ENCODE measurements at places on chromosomes 2 and 18.

GRCh38 chr2:715038-715437 lies 37.8 kb upstream of the TMEM18 start:
- DNase-seq = no peak

GRCh38 chr18:26531605-26532298 lies 16.6 kb downstream of the KCTD1 start:
- no peak for DNase-seq

- DNase-seq = no peak
These were observed 5.1 kb downstream of the CEP68 start for GRCh38 chr2:65061146-65061909.

GRCh38 chr2:71800851-71801250 lies 346.8 kb downstream of the CYP26B1 start:
- no peak for DNase-seq

GRCh38 chr2:48855142-48855541 lies 99.6 kb upstream of the LHCGR start:
- peak; percentile 70 for DNase-seq

GRCh38 chr2:227860221-227860641 lies 11.2 kb upstream of the DAW1 start:
- no peak for DNase-seq

DNA sequence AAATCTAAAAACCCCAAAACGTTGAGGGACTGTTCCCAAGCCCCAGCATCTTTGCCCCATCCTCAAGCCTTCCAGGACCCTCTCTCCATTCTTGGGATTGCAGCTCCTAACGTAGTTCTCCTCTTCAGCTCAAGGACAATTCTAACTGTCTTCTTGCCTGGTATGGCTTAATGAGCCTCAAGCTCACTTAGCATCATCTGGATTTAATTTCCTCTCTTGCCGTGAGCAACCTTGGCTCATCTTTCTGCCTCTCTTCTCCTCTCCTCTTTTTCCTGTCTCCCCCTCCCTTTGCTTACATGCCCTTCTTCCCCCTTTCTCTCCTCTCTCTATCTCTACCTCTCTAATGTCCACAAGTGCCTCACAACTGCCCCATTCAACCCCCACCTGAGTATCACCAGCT lies 44.2 kb downstream of the TACR1 start:
- no peak for DNase-seq

GRCh38 chr2:230778350-230779063 lies 65.9 kb downstream of the CAB39 start:
- no peak for DNase-seq

DNA sequence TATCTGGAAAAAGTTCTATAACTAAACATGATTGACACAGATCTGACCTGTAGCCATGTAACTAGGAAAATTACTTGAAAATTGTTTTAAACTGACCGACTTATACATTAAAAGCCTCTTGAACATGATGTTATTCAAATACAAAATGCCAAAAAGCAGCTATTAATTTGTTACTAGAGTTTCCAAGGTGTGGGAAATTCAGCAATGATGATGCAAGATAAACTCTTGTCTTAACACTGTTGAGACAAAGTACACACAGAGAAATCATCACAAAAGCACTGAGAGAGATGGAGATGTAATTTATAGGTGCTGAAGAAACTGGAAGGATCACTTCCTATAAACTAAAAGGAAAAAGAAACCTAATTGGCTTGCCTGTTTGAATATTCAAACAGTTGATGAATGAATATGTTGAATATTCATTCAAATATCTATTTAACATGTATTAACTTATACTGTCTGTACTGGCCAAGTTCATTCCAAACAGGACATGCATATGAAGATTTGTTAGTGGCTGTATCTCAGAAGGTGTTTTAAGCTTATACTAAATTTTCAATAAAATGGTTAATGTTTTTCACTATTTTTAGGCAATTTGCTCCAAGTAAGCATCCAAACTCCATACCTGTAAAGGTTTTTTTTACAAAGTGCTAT lies 34.6 kb upstream of the WDR75 start:
- no peak for DNase-seq

GRCh38 chr18:63245600-63245999 lies 74.0 kb downstream of the BCL2 start:
- DNase-seq = no peak

- DNase-seq = no peak
These were observed 142.6 kb downstream of the RTP5 start for GRCh38 chr2:242011991-242012764.

- no peak for DNase-seq
These were observed 171.0 kb downstream of the SLC4A3 start for GRCh38 chr2:219798430-219798829.

- DNase-seq = peak; percentile 93
These were observed 60.0 kb downstream of the MYO1B start for GRCh38 chr2:191304939-191305875.

GRCh38 chr2:112688086-112688880 lies 32.5 kb upstream of the NT5DC4 start:
- DNase-seq = peak; percentile 33

DNA sequence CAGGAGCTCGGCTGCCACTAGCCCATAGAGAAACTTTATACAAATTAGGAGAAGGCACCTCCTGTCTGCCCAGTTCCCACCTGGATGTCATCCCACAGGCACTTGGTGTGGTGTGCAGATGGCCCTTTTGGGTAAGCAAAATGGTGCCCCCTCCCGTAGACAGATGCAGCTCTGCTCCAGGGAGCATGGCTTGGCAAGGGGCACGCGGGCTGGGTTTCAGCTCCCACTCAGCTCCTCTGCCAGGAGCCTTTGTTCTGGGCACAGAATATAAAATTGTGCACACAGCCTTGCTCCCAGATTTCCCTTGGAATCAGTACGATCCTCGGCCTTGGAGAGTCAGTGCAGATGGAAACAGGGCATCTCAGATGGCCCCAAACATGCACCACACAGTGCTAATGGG lies 20.3 kb upstream of the KCNF1 start:
- DNase-seq = no peak

DNA sequence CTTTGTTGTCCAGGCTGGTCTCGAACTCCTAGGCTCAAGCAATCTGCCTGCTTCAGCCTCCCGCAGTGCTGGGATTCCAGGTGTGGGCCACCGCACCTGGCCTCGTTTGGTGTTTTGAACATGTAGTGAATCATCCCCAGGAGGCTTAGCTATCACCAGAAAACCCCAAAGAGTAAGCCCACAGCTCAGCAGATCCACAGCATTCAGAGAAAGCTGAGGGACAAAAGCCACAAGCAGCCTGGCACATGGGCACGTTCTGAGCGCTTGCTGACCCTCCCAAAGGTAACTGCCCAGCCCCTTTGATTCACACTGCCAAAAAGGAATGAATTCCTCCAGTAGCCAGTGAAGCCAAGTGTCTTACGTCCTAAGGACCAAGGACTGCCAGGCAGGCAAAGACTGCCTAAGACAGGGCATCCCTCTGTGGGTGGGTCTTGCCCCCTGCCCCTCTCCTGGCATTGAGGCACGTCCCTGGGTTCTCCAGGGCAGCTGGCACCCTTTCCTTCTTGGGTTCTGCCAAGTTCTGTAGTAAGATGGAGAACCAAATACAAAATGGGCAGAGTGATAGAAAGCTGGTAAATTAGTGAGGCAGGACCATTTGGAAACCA lies 31.7 kb downstream of the MBP start:
- DNase-seq = no peak

- no peak for DNase-seq
These were observed 28.7 kb upstream of the HNRNPA3 start for GRCh38 chr2:177183860-177184259.

GRCh38 chr2:68722712-68723111 lies 11.9 kb upstream of the ARHGAP25 start:
- peak; percentile 26 for DNase-seq

DNA sequence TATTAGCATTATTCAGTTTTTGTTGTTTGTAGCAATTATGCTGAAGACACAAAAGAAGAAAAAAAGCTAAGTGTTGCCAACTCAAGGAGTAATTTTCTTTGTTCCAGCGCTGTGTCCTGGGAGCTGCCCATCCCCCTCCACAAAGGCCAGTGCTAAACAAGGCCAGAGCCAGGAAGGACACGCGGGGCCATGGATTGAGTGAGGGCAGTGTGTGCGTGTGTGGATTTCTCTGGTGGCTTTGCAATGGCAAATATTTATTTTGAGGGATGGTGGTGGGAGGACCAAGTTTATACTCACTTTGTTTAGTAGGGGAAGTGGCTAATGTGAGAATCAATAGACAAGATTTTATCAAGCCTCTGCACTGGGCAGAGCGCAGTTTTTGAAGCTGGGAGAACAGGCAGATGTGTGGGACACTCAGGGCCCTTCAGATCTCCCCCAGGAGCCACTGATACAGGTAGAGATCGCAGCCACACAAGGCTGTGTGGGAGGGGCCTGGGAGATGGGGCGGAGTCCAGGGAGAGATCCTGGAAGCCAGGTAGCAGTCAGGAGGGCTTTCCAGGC lies 11.4 kb downstream of the AGAP1 start:
- DNase-seq = no peak

- DNase-seq = peak; percentile 54
These were observed 43.3 kb downstream of the NFATC1 start for GRCh38 chr18:79438898-79439627.

DNA sequence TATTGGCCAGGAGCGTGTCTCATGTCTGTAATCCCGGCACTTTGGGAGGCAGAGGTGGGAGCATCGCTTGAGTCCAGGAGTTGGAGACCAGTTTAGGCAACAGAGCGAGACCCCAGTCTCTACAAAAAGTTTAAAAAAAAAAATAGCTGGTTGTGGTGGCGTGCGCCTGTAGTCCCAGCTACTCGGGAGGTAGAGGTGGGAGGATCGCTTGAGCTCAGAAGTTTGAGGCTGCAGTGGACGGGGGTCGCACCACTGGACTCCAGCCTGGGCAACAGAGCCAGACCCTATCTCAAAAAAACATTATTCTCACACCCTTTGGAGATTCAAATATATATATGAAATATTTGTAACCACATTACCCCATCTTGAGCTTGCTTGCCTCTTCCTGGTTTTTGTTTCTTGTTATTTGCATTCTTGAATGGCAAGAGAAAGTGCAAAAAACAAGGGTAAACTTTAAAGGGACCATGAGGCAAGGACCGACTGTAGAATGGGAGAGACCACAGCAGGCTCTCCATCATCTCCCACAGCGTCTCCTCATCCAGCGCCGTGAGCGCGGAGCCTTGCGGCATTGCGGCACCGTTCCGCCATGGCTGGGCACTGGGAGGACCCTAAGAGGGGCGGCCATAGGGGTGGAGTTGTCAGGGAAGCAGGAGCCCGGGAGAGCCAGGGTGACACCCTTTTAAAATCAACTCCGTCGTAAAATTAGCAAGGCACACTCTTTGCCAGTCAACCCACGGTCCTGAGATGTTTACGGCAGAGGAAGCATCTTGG lies 1.4 kb downstream of the ELP2 start:
- no peak for DNase-seq

GRCh38 chr2:157825885-157826284 lies 50.2 kb downstream of the ACVR1 start:
- peak; percentile 77 for DNase-seq

GRCh38 chr2:126771094-126771493 lies 115.1 kb downstream of the GYPC start:
- no peak for DNase-seq

DNA sequence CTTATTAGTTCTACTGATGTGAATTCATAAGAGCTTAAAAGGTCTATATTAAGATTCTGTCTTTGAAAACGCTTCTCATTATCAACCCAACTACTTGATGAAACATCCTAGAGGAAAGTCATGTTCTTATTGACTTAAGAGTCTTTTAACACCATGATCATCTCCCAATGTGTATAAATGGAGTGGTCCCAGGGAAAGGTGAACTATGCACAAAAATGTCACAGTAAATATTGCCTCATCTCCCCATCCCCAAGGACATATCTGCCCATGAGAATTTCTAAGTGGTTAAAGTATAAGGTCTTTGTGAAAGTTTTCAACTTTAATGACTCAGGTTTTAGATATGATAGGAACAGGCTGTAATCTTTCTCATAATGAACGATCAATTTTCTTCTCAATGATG lies 240.1 kb downstream of the IRS1 start:
- no peak for DNase-seq

DNA sequence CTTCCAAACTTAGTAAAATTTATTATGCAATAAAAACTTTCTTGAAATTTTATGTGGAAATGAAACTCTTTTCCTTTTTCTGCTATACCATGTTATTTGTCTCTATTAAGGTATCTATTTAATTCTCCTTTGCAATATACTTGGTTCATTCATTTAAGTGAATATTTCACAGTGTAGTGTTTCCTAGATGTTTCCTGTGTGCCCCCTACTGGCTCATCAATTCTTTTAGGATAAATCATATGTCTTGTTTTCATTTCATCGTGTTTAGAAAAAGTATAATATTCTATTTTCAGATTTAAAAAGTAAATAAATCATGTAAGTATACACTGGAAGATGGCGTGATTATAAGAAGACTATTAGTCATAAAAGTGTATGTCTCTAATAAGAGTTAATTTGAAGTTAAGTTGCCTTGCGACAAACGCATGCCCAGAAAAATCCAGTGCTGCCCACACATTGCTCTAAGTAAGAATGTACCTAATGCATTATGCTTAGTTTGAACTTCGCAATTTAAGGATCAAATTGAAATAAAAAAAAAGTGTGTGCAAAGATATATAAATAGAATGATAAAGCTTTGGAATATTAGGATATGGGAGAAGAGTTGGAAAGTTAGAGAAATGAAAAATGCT lies 525.4 kb downstream of the KCNJ3 start:
- DNase-seq = peak; percentile 7

DNA sequence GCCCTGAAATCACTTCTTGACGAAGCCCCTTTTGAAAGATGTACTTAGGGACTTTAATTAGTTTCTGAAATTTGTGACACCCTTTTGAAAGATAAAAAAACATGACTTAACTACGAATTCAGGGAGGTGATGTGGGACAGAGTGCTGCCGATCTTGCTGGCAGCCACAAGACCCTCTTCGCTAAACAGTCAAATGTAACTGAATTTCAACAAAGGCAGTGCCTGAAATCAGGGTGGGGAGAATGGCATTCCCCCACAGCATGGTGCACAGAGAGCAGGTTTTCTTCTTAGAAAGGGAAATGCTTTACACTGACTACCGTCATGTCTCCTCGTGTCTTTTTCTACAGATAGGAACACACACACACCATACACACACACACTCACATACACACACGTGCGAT lies 640.2 kb upstream of the POU3F3 start:
- DNase-seq = no peak

DNA sequence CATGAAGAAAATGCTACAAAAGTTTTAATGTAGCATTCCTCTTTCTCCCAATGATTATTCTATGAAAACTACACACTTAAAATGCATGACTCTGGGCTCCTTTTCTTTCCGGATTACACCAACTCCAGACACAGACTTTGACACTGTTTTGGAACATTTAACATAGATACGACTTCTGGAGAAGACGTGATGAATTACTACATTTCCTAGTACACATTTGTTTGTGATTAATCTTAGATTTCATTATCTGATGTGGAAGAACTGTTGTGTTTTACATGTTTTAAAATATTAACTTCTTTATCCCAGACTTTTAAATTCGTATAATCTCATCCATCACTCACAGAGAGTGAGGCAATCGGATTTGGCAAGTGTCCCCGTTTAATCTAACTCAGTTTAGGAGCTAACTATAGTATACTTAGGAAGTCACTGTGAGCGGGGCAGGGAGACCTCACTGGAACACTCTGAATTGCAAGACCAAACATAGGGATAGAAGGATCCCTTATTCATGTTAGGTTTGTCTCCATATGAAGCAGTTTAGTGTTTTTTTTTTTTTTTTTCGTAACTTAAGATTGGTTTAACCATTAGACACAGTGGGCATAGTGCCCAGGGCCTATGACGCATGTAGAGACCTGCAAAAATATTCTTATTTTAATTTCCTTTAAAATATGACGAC lies 66.7 kb downstream of the PDE1A start:
- DNase-seq = peak; percentile 52
